Spinal cord (tissue), 10 donors: ENCODE measurements at places on chromosomes 4 and X. TPM values are rescaled to one million over a fixed set of nuclear protein-coding genes. Genes with fewer than 3 reads are reported as not detected.
A peak's percentile ranks its signal among the peaks of the same experiment; 100 is the strongest.

- no peaks in the 10 kb centered on the region for H3K36me3 ChIP-seq
- H3K4me1 ChIP-seq = no peaks in the 10 kb centered on the region
- no peak overlapping the region for H3K4me3 ChIP-seq
- no peak overlapping the region for H3K27ac ChIP-seq
- no peaks in the 10 kb centered on the region for H3K27me3 ChIP-seq
- no peak for DNase-seq
Measured at GRCh38 chrX:98646351-98646750, 1762.6 kb downstream of the RPA4 start.

DNA sequence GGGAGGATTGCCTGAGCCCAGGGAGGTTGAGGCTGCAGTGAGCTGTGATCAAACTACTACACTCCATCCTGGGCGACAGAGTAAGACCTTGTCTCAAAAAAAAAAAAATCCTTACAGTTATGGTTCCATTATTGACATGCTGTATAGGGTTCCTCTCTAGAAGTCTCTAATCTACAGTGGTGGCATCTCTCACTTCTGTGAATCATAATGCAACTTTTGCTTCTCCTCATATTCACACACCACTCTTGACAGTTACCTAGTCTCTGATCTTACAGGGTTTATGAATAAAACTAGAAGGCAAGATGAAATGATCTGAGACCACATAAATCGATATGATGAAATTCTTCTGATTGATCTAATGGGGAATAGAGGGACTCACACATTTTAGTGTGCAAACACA lies 40.6 kb downstream of the DOCK11 start:
- H3K27me3 ChIP-seq = no peaks in the 10 kb centered on the region
- H3K4me3 ChIP-seq = no peak overlapping the region
- H3K36me3 ChIP-seq = no peaks in the 10 kb centered on the region
- no peak overlapping the region for H3K27ac ChIP-seq
- H3K4me1 ChIP-seq = no peaks in the 10 kb centered on the region

- H3K4me1 ChIP-seq = no peaks in the 10 kb centered on the region
- DNase-seq = no peak
- no peaks in the 10 kb centered on the region for H3K27me3 ChIP-seq
- no peaks in the 10 kb centered on the region for H3K36me3 ChIP-seq
- no peak overlapping the region for H3K27ac ChIP-seq
Measured at GRCh38 chr4:30904588-30904987, 184.4 kb downstream of the PCDH7 start.

- H3K27ac ChIP-seq = no peak overlapping the region
- no peak for DNase-seq
- H3K36me3 ChIP-seq = no peaks in the 10 kb centered on the region
- no peaks in the 10 kb centered on the region for H3K4me1 ChIP-seq
Measured at GRCh38 chrX:38112566-38112965, 106.2 kb downstream of the SYTL5 start.

- H3K36me3 ChIP-seq = no peaks in the 10 kb centered on the region
- DNase-seq = no peak
- H3K4me3 ChIP-seq = no peak overlapping the region
- H3K4me1 ChIP-seq = no peaks in the 10 kb centered on the region
- no peaks in the 10 kb centered on the region for H3K27me3 ChIP-seq
Measured at GRCh38 chr4:10730019-10730418, 45.5 kb upstream of the CLNK start.

DNA sequence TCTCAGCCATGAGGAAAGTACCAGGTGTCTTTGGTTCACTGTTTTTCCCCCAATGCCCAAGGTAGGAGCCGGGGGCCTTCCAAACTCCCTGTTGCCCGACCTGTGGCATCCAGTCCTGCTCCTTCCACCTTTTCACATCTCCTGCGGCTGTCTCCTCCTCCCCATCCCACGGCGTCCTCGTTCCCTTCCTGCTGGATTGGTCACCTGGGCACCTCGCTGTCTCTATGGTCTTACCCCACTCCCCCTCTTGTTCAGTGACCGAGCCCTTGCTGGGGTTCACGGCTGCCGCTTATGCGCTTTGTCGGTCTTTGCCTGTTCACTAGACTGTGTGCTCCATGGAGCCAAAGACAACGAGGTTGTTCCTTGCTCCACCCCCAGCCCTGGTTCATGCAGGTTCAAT lies 188.7 kb upstream of the PSAPL1 start:
- no peaks in the 10 kb centered on the region for H3K36me3 ChIP-seq
- no peak overlapping the region for H3K27ac ChIP-seq
- no peak for DNase-seq
- peaks cover 40% of the 10 kb centered on the region for H3K4me1 ChIP-seq

DNA sequence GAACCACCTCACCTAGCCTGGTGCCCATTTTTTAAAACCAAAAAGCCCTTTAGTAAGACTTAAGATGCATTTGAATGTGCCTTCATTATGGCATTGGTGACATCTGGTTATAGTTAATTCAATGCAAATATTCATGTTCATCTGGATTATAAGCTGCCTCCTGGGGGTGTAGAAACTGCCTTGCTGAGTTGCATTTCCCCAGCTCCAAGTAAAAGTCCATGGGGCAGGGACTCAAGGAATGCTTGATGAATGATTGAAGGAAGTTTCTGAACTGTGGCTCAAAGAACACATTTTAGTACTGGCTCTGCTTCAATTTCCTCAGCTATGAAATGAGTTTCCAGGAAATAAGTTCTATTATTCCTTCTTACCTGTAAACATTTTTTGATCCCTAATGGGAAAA lies 18.5 kb upstream of the RBM47 start:
- no peak for DNase-seq
- H3K4me3 ChIP-seq = no peak overlapping the region
- no peaks in the 10 kb centered on the region for H3K4me1 ChIP-seq
- H3K27me3 ChIP-seq = no peaks in the 10 kb centered on the region
- no peak overlapping the region for H3K27ac ChIP-seq
- no peaks in the 10 kb centered on the region for H3K36me3 ChIP-seq

DNA sequence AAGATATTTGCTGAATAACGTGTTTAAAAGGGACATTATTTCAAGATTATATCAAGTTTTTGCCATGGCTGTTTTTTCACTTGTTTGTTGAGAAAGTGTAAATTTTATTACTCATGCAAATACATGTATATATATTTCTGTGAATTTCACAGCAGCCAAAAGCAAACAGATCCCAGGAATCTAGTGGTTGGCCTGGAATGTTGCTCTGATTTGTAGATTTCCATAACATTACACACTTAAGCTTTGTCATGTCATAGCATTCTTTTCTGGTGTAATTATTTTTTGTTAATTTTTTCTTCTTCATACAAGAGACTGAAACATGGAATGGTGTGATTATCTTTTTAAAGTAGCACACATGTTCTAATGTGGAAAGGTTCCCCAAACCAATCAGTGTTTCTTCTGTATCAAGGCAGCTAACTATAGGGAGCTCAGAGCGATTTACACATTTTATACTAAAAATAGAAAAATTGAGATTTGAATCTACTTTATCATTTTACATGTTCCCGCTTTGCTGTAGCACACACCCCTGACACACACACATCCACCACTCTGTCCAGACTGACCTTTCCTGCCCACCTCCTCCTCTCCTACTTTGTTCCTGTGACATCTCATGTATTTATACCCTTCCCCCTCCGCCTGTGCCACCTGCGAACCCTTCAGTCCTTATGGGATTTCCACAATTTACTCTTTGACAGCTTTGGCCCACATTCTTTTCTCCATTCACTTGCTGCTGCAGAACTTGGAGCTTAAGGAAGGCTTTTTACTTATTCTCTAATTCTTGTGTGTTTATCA lies 20.3 kb downstream of the RUFY3 start:
- no peak overlapping the region for H3K27ac ChIP-seq
- no peak overlapping the region for H3K4me3 ChIP-seq
- H3K4me1 ChIP-seq = no peaks in the 10 kb centered on the region
- no peaks in the 10 kb centered on the region for H3K27me3 ChIP-seq

DNA sequence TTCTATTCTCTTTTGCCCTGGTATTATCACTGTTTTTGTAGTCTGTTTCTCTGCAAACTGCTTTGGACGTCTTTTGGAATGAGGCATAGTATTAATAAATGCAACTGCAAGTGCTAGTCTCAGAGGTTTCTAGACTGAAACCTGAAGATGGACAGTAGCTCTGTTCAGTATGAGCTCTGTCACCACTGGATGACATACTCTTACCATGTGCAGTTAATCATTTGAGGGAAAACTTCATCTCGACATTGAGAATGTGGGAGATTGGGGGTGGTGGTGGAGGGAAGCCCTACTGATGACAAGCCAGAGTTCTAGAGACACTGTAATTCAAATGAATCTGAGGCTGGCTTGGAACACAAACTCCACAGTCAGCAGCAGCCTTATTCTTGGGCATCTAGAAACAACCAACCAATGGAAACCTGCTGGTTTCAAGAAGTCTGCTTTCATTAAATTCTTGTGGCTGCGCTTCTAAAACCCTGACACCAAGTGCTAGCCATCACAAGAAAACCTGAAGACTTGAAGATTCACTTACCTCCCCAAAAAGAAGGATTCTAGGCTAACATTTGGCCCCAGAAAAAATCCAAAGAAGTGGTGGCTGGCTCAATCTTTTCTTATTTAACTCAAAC lies 161.7 kb downstream of the RASL11B start:
- H3K36me3 ChIP-seq = no peaks in the 10 kb centered on the region
- no peaks in the 10 kb centered on the region for H3K27me3 ChIP-seq
- H3K4me1 ChIP-seq = no peaks in the 10 kb centered on the region
- no peak overlapping the region for H3K4me3 ChIP-seq
- DNase-seq = no peak
- H3K27ac ChIP-seq = no peak overlapping the region

GRCh38 chr4:17823871-17824669 lies 13.3 kb downstream of the NCAPG start:
- H3K36me3 ChIP-seq = peaks cover 2% of the 10 kb centered on the region
- H3K27me3 ChIP-seq = no peaks in the 10 kb centered on the region
- no peak for DNase-seq
- no peaks in the 10 kb centered on the region for H3K4me1 ChIP-seq

GRCh38 chr4:183508697-183509335 lies 4.0 kb downstream of the ING2 start:
- H3K4me3 ChIP-seq = no peak overlapping the region
- no peaks in the 10 kb centered on the region for H3K4me1 ChIP-seq
- H3K36me3 ChIP-seq = no peaks in the 10 kb centered on the region
- H3K27me3 ChIP-seq = no peaks in the 10 kb centered on the region

DNA sequence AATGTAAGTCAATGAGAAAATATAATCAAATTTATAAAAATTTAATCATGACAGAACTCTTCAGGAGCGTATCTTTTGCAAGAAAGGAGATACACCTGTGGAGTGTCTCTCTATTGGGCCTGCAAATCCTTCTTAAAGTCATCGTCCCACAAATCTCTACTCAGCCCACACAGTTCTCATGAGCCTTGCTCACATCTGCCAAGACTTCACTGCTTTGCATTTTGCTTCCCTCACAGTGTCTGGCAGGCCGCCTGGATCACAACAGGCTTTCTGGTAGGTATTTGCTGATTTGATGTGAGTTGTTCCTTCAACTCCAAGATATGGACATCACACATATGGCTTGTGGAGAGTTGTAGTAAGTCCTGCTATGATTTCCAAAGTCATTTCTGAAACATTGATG lies 183.1 kb upstream of the ARX start:
- no peaks in the 10 kb centered on the region for H3K4me1 ChIP-seq
- no peak for DNase-seq
- no peaks in the 10 kb centered on the region for H3K27me3 ChIP-seq
- H3K4me3 ChIP-seq = no peak overlapping the region
- H3K27ac ChIP-seq = no peak overlapping the region
- no peaks in the 10 kb centered on the region for H3K36me3 ChIP-seq

DNA sequence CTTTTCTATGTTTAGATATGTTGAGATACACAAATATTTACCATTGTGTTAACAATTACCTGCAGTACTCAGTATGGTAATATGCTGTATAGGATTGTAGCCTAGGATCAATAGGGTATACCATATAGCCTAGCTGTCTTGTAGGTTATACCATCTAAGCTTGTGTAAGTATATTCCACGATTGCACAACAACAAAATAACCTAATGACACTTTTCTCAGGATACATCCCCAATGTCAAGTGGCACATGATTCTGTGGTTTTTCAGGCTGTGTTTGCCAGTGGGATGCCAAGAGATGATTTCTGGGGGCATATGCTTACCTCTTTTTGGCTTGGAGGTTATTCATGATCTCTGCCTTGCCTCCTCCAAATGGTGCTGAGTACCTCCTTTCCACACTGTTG lies 247.2 kb upstream of the CENPE start:
- no peaks in the 10 kb centered on the region for H3K4me1 ChIP-seq
- no peaks in the 10 kb centered on the region for H3K27me3 ChIP-seq
- no peak for DNase-seq
- no peak overlapping the region for H3K27ac ChIP-seq
- H3K36me3 ChIP-seq = no peaks in the 10 kb centered on the region

- H3K27ac ChIP-seq = no peak overlapping the region
- H3K36me3 ChIP-seq = peaks cover 95% of the 10 kb centered on the region
- no peaks in the 10 kb centered on the region for H3K27me3 ChIP-seq
- peaks cover 33% of the 10 kb centered on the region for H3K4me1 ChIP-seq
- DNase-seq = no peak
Measured at GRCh38 chr4:2927696-2928075, 35.5 kb downstream of the NOP14 start.

- H3K4me3 ChIP-seq = peak overlapping the region; percentile 85
- H3K27me3 ChIP-seq = no peaks in the 10 kb centered on the region
- peak overlapping the region; percentile 96 for H3K27ac ChIP-seq
- DNase-seq = no peak
- H3K36me3 ChIP-seq = no peaks in the 10 kb centered on the region
Measured at GRCh38 chr4:145937971-145938611, 532 bp downstream of the ZNF827 start.

The GRIA3 gene
- total RNA-seq = 62.0 TPM

DNA sequence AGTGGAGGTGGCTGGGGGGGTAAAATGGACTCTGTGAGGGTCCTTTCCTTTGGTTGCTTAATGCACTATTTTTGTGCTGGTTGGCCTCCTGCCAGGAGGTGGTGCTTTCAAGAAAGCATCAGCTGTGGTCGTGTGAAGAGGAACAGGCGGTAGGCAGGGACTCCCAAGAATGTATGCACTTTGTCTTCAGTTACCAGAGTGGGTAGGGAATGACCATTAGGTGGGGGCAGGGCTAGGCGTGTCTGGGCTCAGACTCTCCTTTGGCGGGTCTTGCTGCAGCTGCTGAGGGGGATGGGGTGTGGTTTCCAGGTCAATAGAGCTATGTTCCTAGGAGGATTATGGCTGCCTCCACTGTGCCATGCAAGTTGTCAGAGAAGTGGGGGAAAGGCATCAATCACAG lies 509.0 kb downstream of the PCDH19 start:
- no peaks in the 10 kb centered on the region for H3K36me3 ChIP-seq
- no peak for DNase-seq
- H3K4me3 ChIP-seq = no peak overlapping the region
- no peaks in the 10 kb centered on the region for H3K27me3 ChIP-seq
- H3K27ac ChIP-seq = no peak overlapping the region
